ENCODE measurements at places on chromosomes 13 and 19.

- no peak for DNase-seq
Observed at GRCh38 chr13:26895808-26896466, 135.4 kb upstream of the GPR12 start.

DNA sequence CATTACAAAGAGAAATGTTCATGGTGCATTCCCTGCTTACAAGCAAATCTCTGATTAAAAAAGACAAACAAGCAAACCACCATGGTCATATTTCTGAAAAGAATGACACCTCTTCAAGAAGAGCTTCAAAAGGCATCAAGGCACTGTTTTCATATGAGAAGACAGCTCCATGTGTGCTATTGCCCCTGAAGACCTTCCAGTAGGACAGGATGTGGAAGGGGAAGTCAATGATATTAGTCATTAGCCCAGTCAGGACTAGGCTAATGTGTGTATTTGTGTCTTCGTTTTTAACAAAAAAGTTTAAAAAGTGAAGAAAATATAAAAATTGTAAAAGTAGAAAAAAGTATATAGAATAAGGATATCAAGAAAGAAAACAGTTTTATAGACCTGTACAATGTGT is 534.7 kb upstream of the ARGLU1 start:
- no peak for DNase-seq

DNA sequence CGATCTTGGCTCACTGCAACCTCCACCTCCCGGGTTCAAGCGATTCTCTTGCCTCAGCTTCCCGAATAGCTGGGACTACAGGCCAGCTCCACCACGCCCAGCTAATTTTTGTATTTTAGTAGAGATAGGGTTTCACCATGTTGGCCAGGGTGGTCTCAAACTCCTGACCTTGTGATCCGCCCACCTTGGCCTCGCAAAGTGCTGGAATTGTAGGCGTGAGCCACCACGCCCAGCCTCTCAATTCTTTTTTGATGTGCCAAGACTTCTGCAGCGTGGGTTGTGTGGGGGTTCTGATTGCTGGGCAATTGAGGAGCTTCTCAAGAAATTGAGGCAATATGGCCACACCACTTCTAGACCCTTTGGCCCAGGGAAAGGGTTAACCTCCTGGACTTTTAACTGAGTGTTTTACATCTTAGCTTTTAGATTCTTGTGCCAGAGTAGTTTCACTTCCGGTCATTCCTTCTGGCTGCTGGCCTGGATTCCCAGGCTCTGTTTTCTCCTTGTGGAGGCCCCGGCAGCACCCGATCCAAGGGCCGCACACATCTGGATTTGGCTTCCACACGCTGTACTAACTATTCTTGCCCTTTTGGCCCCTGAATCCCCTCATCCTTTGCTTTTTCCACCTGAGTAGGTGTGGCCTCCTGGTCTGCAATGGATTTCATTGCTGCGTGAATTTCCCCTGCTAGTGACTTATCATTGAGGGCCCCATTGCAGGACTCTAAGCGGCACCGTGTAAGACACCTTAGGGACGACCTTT is 14.7 kb downstream of the SMARCA4 start:
- no peak for DNase-seq

DNA sequence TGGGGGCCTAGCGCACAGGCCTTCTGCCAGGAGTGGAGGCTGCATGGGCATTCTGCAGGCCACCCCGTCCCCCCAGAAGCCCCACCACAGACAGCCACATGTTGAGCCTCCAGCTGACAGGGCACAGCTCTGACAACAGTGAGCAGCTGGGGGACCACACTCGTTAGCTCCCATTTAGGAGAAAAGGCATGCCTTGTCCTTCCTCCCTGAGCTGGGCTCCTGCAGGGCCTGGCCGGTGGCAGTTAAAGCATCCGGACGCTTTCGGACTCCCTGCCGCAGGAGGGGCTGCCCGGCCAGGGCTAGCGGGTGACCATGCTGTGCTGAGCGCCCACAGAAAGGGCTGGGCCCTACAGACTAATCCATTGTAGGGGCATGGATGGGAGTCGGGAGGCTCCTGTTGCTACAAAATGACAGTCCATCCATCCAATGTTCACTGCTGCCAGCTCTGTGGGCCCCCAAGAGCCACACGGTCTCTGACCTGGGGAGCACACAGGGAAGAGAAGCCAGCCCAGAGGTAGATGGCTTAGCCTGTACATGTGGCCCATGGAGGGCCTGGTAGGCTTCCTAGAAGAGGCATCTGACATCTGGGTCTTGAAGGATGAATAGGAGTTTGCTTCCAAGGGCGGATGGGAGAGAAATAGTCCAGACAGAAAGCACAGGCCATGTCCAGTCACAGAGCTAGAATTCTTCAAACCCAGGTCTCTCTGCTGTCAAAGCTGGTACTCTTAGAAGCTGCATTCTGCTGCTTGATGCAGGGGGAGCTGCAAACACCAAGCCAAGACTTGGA is 116.5 kb upstream of the VSTM2B start:
- no peak for DNase-seq

- no peak for DNase-seq
Observed at GRCh38 chr13:42363941-42364612, 92.1 kb downstream of the AKAP11 start.

DNA sequence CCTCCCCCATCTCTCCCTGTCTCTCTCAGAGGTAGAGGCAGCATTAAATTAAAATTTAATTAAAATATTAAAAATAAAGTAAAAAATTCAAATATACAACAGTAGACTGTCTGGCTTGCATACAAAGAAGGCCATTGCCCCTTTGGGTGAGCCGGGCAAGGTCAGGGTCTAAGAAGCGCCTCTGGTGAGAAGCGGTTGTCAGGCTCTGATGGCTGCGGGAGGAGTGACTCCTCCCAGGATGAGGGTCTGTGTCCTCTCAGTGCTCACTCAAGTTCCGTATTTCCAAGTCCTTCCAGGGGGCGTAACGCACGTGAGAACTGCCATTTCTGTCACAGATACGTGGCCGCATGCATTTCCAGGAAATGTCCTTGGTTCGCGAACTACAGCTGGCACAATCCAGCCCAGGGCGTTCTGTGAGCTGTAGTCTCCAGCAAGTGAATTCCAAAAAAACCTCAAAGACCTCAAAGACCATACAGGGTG is 737 bp upstream of the ZNF181 start:
- DNase-seq: no peak

- peak; percentile 7 for DNase-seq
Observed at GRCh38 chr13:21638319-21639282, 32.3 kb upstream of the FGF9 start.

DNA sequence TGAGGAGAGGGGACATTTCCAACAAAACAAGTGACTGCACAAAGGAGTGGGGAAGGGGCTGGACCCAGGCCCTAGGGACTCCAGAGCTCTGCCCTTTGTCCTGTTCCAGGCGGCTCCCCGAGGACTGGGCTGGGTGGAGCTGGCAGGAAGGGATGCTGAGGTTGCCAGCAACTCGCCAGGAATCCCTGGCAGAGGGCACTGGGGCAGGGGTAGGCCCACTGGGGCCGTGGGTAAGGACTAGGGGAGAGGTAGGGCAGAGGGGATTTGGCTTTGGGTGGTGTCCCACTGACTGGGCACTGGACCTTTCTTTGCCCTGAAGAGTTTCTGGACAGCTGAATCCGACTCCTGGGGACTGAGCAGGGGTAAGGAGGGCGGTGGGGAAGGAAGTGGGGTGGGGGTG is 7.9 kb downstream of the LIPE start:
- no peak for DNase-seq

GRCh38 chr13:43785650-43786471 is 911 bp downstream of the ENOX1 start:
- no peak for DNase-seq

GRCh38 chr19:35011091-35011689 is 11.1 kb downstream of the GRAMD1A start:
- DNase-seq: no peak

DNA sequence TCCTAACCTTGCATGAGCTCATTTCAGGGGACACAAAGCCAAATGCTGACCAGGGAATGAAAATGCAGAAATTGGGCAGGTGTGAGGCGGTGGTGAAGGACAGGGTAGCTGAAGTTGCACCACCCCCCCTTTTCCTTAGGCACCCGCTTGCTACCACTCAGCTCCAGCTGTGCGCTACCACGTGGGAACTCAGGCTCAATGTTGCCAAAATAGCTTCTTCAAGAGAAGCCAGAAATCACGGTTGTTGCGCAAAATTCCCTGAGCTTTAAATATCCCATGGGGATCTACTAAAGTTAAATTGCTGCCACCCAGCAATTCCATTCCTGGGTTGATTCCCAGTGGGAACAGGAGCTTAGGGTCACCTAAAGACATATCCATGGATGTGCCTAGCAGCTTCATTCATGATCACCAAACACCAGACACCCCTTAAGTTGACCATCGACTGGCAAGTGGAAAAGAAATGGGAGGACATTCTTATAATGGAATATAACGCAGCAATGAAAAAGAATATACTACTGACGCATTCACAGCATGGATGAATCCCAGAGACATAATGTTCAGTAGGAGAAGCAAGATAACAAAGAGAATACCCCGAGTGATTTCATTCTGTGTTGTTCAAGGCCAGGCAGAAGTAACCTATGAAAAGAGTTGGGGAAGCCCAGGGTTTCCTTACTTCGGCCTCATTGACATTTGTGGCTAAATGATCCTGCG is 12.8 kb upstream of the ADGRL1 start:
- DNase-seq: no peak

DNA sequence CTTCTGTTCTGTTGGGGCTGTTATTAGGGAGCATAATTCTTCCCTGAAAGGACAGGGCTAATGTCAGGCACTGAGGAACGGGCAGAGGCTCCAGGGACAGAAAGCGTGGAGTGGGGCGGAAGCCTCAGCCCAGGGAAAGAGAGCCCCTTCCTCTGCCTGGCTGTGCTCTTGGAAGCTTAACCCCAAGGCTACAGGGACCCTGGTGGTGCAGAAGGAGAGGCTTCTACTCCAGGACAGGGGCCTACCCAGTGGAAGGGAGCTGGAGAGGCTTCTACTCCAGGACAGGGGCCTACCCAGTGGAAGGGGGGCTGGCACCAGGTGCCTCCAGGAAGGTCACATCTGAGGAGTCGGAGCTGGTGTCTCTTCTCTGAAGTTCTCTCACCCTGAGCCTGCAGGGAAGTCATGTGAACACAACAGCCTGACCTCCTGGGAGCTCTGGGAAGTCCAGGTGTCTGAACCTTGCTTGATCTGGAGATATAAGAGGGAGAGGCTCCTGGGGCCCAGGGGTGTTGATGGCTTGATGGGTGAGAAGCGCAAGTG is 159.5 kb upstream of the SOX1 start:
- DNase-seq: no peak

- DNase-seq: no peak
Observed at GRCh38 chr13:27172495-27172842, 858 bp upstream of the USP12 start.

DNA sequence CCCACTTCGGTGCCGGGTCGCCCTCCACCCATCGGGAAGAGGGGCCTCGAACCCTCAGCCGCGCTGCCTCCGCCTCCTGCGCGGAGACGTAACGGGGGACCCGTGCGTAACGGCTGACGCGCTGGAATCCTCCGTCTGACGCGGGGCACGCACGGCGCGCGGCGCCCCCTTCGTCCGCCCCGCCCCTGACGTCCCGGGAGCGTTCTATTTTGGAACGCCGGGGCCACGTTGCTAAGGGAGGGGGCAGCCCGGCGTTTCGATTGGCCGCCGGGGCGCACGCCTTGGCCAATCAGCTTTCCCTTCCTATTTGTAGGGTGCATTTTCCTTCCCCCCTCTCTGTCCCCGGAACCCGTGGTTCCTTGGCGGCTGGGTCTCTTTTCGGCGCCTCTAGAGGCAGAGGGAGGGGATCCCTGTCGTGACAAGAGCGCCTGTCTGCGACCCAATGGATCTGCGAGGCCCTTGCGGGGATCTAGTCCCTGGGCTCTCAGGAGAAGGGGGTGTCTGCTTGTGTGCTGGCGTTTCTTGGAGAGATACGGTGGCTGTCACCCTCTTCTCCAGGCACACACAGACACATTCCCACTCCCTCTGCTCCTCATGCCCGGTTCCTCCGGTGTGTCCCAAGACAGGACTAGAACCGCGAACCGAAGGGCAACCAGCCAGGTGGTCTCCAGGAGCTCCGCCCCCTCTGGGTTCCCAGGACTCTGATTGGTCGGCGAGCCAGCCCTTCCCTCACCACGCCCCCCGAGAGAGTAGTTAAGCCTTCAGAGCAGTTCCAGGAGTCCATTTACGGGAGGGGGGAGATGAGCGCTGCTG is 1.5 kb downstream of the FOSB start:
- DNase-seq: peak; percentile 87

DNA sequence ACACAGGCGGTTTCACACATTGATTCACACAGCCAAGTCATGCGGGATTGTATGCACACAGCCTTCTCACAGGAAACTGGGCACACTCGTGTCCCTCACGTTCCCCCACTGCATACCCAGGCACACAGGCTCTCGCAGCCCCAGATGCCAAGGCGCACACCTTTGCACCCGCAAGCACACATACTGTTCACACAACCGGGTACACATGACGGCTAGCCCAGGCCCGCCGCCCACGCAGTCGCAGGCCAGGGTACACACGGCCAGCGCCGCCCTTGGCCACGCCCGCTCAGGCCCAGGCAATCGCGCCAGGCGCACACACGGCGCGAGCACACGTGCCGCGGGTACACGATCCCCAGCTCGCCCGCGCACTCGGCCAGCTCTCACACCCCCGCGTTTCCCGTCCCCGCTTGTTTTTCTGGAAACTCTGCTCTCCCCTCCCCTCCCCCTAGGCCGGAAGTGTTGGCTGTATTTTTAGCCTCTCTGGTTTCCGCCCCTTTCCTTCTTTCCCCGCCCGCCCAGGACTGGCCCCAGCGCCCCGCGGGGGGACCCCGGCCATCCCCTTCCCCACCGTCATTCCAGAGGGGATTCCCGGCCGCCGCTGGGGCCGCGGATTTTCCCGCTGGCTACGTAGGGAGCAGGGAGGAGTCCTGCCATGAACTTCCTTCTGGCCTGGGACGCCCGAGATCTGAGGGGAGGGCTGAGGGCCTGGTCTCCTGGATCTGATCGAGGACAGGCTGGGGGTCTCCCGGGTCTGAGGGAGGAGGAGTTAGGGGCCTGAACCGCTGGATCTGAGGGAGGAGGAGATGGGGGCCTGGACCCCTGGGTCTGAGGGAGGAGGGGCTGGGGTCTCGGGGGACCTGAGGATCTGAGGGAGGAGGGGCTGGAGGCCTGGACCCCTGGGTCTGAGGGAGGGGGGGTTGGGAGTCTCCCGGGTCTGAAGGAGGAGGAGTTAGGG is 4.0 kb upstream of the ZFP36 start:
- peak; percentile 75 for DNase-seq

- DNase-seq: no peak
Observed at GRCh38 chr19:39539165-39539517, 820 bp downstream of the EID2 start.

- no peak for DNase-seq
Observed at GRCh38 chr19:7224995-7225394, 69.2 kb downstream of the INSR start.

DNA sequence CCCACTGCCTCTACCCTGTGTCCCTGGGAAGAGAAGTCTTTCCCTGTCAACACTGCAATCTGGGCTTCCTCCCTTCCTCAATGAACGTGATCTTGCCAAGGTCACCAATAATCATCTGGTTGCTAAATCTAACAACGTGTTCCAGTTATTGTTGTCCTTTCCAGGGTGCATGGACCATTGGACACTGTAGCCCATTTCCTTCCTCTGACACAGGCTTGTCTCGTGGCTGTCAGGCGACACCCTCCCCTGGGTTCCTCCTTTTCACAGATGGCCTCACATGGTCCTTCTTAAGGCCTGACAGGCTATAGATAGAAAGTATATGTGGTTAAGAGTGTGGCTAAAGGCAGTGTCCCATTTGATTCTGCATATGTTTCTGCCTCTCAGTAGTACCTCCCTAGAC is 67.7 kb upstream of the STARD13 start:
- DNase-seq: no peak

GRCh38 chr13:48491423-48492095 is 41.3 kb downstream of the RCBTB2 start:
- no peak for DNase-seq

GRCh38 chr19:18778076-18778389 is 13.1 kb downstream of the COMP start:
- DNase-seq: no peak

All from stimulated activated CD4-positive, alpha-beta T cell treated with anti-CD3 and anti-CD28 coated beads, Interleukin-12 subunit alpha, Interleukin-12 subunit beta, amount 100 ng/mL, for 24 hours (primary cell).